ENCODE measurements at places on chromosomes 7 and 10.

DNA sequence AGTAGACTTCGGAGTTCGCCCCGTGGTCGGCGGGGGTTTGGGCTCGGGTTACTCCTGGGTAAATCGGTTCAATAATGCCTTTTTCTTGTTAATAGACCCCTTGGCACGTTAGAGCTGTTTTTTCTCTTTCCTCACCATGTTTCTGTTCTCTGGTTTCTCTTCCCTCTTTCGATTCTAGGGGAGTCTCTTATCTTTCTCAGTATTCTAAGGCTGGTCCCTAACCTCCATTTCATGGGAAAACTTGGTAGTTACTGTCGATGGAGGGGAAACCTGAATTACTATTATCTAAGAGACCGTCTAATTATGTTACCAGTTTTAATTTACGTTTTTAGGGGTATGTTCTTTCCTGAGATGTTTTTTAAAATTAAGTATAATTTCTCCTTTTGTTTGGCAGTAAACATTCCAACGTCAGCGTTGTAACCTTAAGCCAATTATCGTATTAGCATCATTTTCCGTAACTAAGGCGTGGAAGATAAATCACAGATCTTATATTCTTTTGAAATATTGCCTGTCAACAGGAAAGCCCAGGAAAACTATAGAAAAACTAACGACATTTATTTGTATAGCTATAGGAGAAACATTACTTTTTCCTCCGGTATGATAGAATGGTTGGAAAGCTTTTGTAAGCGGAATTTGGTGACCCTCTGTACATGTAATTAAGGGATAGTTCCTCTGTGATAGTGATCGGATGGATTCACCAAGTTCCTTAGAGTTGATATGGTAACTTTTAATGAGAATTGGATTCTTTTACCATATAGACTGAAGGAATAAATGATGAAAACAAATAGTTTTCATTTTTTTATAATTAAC is 847 bp downstream of the BTAF1 start:
- DNase-seq = no peak

- peak; percentile 56 for DNase-seq
Measured at GRCh38 chr10:12264204-12264940, 68.4 kb downstream of the CDC123 start.

DNA sequence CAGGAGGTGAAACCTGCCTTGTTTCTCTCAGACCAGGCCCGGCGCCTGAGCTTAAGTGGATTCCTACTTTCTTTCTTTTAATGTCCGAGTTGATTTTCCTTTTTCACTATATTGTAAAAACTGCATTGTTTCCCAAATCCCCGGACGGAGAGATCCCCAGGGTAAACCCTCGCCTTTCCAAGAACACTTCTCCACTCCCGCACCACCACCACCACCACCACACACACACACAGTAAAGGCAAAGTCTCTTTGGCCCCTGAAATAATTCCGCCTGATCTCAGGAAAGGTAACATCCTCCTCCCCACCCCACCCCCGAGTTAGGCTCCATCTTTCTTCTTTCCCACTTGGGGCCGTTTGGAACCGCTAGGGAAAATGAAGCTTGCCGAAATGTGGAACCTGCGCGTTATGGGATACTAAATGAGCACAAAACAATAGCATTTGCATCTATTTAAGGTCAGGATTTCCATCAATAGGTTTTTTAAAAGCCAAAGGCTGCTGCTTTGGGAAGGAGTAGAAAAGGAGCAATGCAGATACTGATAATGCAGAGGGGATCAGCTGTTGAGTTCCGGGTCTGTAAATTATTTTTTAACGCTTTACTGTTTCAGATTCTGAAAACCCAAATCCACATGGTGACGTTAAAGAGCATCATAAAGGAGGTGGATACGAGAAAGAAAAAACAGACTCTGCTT is 2.5 kb downstream of the HPSE2 start:
- DNase-seq = no peak

DNA sequence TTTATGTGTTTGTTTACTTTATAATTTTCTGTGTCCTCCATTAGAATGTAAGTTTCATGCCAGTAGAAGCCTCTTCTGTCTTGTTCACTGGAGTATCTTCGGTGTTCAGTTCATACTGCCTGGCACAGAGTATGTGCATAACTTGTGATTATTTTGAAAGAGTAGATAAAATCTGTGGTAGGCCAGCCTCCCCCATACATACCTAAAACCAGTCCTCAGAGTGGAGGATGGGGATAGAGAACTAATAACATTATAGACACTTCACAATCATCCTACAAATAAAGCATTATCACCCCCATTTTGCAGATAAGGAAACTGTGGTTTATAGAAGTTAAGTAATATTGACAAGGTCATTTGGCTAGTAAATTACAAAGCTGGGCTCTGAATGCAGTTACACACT is 28.0 kb downstream of the VIM start:
- DNase-seq = no peak

DNA sequence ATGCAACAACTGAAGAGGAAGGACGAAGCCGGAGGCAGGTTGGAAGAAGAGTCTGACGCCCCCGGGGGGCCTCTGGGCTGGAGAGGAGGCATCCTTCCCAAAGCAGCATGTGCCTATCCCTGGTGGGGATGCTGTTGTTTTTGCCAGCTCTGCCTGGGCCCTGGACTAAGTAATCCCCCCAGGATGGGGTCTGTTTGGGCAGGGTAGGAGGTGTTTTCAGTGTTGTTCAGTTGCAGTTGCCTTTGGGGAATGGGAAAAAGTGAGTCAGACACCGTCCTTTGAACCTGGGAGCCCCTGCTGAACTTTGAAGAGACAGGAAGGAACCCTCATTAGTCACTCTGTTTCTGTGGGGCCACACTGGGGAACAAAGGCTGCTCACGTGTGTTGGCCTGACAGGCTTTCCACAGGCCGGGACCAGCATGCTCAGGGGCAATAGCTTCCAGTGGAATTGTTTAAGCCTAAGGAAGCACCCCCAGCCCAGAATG is 35.2 kb upstream of the GDF10 start:
- DNase-seq = peak; percentile 18

DNA sequence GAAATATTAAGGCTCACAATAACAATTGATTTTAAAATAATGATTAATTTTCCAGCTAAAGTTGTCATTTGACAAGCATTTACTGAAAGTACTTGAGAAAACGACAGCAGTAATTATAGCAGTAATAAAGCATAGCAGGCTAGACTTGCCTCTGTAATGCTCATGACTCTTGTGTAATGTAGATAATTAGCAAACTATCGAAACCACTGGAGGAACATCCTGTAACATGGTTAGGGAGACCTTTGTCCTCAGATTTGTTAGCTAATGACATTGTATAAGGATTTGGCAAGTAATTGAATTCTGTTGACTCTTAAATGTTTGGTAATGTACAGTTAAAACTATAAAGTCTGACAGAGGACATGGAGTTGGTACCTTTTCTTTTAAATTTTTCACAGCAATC is 24.8 kb downstream of the ARL4A start:
- DNase-seq = no peak

Measured in naive thymus-derived CD4-positive, alpha-beta T cell (primary cell).